ENCODE measurements at places on chromosomes 12 and 14. TPM values are rescaled to one million over a fixed set of nuclear protein-coding genes. Genes with fewer than 3 reads are reported as not detected.

Gene AQP2
- polyA plus RNA-seq: 0.31 TPM

Gene PPP2R5E
- 41.9 TPM for polyA plus RNA-seq

Gene MOK
- polyA plus RNA-seq: 39.0 TPM

Gene CCDC177
- not detected for polyA plus RNA-seq

Gene CLEC2D
- 20.0 TPM for polyA plus RNA-seq

Gene RIMBP2
- polyA plus RNA-seq: 19.0 TPM

Gene ULK1
- polyA plus RNA-seq: 27.8 TPM

Gene OR4K15
- polyA plus RNA-seq: not detected

Gene IFI27
- polyA plus RNA-seq: 26.0 TPM

Gene CCDC184
- 0.20 TPM for polyA plus RNA-seq

Gene PSMC6
- polyA plus RNA-seq: 163 TPM

Gene SMCO2
- 0.24 TPM for polyA plus RNA-seq

Gene SLC17A8
- 3.3 TPM for polyA plus RNA-seq

Gene AVPR1A
- 0.33 TPM for polyA plus RNA-seq

Gene SDR9C7
- polyA plus RNA-seq: 0.21 TPM

Gene MSI1
- 18.3 TPM for polyA plus RNA-seq

Gene DBX2
- polyA plus RNA-seq: not detected

Gene TPCN1
- polyA plus RNA-seq: 24.7 TPM

Gene KCNH5
- polyA plus RNA-seq: not detected

Gene MYO1H
- polyA plus RNA-seq: 0.31 TPM

All from left lung (tissue), 14 donors.